NCI-H187 (cell line): ENCODE measurements at places on chromosomes 12 and 14.

GRCh38 chr12:49225576-49226166 lies 36.8 kb upstream of the TUBA1A start:
- no peak for DNase-seq

GRCh38 chr12:65525491-65526141 lies 247.1 kb downstream of the MSRB3 start:
- no peak for DNase-seq

DNA sequence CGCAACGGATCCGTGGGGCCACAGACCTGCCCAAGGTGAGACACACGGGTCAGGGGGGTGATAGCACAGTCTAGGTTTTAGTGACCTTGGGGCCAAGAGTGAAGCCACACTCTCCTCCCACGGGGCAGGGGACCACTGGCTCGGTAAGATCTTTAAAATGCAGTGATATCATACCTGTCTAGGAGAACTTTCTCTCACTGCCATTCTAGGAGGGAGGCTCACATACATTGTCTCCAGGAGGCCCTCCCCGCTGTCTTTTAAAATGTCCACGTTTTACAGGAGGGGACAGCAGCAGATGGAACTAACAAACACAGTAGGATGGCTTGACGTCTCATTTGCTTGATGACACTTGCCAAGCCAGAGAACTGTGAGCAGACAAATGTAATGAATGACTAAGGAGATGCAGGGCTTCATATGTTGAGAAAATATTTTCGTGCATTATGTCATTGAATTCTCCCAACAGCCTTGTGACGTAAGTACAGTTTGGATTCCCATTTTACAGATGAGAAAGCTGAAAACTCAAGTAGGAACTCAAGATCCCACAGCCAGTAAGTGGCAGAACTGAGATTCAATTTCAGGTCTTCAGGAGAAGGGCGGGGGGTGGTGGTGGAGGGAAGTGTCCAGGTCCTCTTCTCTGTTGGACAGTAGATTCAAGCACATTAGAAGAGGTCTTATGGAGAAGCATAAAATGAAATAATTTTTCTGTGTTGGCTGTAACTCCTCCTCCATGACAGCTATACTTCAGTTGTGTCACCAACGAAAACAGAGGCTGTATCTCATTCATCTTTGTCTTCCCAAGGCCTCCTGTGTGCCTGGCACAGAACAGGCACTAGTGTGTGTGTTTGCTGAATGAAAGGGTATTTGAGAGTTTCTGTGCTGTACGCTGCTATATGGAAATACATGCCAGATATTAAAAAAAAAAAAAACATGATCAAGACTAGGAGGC lies 2.1 kb downstream of the VASH1 start:
- DNase-seq, result no peak

DNA sequence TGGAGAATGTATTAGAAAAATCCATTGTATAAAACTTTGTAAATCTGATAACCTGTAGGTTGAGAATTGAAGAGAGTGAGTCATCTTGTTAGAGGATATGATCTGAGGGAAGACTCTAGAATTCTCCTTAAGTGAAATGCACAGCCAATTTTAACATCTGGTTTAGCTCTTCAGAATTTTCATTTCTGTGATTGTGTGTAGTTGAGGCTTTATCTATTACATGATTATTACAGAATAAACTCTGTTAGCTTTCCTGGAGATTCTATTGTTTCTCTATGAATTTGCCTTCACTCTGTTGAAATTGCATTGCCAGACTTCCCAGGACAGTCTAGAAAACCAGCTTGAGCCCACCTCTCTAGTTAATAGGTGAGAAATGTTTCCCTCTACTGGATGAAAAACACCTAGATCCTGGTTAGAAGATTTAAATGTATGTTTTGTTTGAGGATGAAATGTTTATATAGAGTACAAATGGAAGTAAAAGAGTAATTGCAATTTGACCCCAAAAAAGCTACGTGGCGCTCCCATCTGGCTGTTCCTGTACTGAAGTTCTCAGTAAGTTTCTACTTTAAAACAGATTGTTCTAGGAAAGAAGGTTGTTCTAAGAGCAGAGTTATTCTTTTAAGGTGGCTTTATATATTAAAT lies 2.9 kb downstream of the NUDT4 start:
- no peak for DNase-seq

DNA sequence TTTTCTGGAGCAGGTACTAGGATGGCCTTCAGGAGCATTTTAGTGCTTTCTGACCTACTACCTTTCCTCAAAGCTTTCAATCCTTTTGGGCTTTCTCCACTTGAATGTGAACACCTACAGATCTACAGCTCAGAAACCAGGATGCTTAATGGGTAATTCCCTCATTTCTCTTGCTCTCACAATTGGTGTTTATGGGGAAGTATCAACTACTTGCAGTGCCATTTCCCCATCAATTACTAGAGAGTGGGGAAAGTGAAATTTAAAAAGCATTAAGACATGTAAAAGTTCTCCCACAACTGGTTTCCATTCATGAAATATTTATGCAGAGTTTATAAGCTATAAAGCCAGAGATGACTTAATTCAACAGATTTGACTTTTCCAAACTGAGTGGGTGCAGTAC lies 2.1 kb upstream of the YY1 start:
- DNase-seq, result no peak

DNA sequence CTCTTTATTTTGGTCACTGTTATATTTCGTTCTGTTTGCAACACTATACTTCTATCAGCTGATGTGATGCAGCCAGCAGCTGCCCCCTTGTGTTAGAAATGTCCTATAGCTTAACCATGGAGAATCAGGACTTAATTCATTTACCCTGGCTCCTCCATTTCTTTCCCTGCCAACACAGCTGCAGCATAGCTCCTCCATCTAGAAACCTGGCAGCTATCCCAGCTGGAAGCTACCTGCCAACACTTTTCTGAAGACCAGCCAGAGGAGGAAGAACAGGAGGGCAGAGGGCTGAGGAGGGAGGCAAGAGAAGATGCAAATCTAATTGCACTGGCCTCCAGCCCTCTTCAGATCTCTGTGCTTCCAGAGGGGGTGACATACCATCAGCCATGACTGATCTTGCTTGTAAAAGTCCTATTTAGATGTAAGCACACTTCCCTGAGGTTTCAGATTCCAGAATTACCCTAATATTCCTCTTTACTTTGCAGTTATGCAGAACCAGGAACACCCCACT lies 156.8 kb upstream of the TMEM260 start:
- DNase-seq, result peak; percentile 30

GRCh38 chr14:35814371-35815005 lies 5.4 kb upstream of the RALGAPA1 start:
- DNase-seq, result peak; percentile 31

DNA sequence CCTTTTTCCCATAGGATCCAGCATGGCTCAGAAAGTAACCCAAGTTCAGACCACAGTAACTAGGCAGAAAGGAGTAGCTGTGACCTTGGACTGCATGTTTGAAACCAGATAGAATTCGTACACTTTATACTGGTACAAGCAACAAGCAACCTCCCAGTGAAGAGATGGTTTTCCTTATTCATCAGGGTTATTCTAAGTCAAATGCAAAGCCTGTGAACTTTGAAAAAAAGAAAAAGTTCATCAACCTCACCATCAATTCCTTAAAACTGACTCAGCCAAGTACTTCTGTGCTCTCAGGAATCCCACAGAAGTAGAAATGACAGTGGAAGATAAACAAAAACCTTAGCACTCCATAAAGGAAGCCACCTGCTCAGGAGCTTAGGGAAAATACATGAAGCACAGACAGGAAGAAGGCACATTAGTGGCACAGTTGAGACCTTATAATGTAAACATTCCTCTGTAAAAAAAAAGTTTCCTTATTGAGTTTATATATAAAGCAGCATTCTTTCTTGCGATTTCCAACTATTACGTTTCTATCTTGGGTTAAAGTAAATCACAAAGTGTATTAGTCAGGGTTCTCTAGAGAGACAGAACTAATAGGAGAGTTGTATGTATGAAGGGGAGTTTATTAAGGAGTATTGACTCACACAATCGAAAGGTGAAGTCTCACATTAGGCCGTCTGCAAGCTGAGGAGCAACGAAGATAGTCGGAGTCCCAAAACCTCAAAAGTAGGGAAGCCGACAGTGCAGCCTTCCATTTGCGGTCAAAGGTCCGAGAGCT lies 398.4 kb downstream of the DAD1 start:
- DNase-seq, result no peak

GRCh38 chr12:51907083-51907855 lies at the start of gene ACVRL1:
TSS of gene ACVRL1 (plus strand) at chr12:51907504. CDS start at chr12:51912475, 4,971 bp downstream.
- no peak for DNase-seq

- no peak for DNase-seq
Measured at GRCh38 chr14:96693987-96694386, 103.2 kb upstream of the VRK1 start.

DNA sequence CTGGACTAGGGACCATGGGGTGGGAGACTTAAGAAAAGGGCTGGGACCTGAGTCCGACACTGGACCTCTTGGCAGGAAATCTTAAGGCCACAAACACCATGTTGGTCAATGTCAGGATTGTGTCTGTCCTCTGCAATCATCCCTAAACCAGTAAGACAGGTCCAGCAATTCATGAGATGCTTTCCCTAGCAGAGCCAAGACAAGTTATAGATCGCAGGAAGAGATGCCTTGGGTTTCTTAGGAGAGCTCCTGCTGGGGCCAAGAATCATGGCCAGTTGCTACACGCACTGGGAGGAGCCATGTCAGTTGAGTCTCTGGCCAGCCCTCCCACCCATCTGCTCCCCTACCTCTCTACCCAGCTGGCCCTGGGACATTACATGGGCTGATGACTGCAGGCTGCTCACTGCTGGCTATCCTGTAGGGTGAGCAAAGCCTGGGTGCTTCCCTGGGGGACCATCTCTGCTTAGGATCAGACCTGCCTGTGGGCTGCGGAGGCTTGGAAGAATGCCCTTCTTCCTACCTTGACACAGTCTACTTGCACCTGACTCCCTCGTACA lies 14.2 kb downstream of the PLEKHH1 start:
- no peak for DNase-seq

- DNase-seq, result no peak
Measured at GRCh38 chr14:39984323-39984722, 552.1 kb upstream of the FBXO33 start.
